Activated T-helper 1 cell treated with anti-CD3 and anti-CD28 coated beads, Interleukin-12 subunit alpha, Interleukin-12 subunit beta, Interleukin-2, Interleukin-4 antibody, amounts not matched to agents 30 ng/mL and 10 ng/mL and 1 ng/mL, durations not matched to agents 14 hours and 24 hours and 36 hours (primary cell): ENCODE measurements at places on chromosomes 11 and 22. TPM values are rescaled to one million over a fixed set of nuclear protein-coding genes. Genes with fewer than 3 reads are reported as not detected.
A peak's percentile ranks its signal among the peaks of the same experiment; 100 is the strongest.

ALDH3B2 gene
- not detected in 2 replicates for total RNA-seq

YPEL4 gene
- 0.26 and 0.39 TPM in 2 replicates for total RNA-seq

DUSP8 gene
- 2.3 and 2.4 TPM in 2 replicates for total RNA-seq

KRTAP5-10 gene
- not detected in 2 replicates for total RNA-seq

SCGB1C1 gene
- total RNA-seq, result not detected in 2 replicates

SLC39A13 gene
- 15.5 and 16.2 TPM in 2 replicates for total RNA-seq

SCN4B gene
- 0.08 TPM in 1 of 2 replicates, not detected in the other for total RNA-seq

STARD10 gene
- 19.8 and 23.9 TPM in 2 replicates for total RNA-seq

ZP1 gene
- not detected in 2 replicates for total RNA-seq

YWHAH gene
- total RNA-seq, result 128 and 139 TPM in 2 replicates

CD59 gene
- 140 and 143 TPM in 2 replicates for total RNA-seq

OR10W1 gene
- not detected in 2 replicates for total RNA-seq

MMP13 gene
- not detected in 2 replicates for total RNA-seq

SPI1 gene
- not detected in 2 replicates for total RNA-seq

HOATZ gene
- total RNA-seq, result not detected in 2 replicates

SELENOM gene
- total RNA-seq, result 6.4 and 9.8 TPM in 2 replicates

- DNase-seq, result no peak
Measured at GRCh38 chr22:32600147-32600546, 125.5 kb downstream of the FBXO7 start.

- no peak for DNase-seq
Measured at GRCh38 chr11:105942921-105943320, 79.1 kb downstream of the MSANTD4 start.

DNA sequence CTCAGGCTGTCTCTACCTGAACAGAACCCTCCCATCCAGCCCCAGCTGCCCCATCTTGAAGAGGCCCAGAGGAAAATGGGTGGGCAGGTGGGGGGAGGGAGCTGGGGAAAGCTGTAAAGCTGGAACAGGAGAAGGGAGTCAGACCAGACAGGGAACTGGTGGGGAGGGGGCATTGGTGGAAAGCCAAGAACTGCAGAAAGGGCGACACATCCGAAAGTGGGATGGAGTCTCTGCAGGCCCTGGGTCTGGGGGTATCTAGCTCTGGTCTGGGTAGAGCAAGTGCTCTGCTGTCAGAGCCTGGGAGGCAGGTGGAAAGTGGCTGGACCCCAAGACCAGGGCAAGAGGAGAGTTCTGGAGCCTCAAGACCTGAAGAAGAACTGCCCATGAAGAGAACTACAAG, 7.7 kb downstream of the TMPRSS13 start:
- DNase-seq, result no peak

GRCh38 chr11:116611998-116612620, 160.7 kb downstream of the BUD13 start:
- no peak for DNase-seq

DNA sequence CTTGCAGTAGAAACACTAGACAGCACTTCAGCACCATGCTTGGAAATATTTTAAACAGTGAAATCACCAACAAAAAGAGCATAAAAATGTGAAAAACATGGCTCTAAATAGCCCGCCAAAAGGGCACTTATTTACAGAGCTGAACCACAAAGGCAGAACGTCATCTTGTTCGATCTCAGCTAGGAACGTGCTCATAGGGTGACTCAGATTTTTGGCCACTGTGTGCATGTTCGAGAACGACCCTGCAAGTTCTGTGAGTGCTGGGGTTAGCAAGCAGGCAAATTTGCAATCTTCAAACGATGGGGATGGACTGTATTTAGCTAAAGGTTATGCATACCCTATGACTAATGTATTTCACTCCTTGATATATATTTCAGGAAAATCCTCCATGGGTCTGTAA, 30.6 kb downstream of the OR2AT4 start:
- no peak for DNase-seq

DNA sequence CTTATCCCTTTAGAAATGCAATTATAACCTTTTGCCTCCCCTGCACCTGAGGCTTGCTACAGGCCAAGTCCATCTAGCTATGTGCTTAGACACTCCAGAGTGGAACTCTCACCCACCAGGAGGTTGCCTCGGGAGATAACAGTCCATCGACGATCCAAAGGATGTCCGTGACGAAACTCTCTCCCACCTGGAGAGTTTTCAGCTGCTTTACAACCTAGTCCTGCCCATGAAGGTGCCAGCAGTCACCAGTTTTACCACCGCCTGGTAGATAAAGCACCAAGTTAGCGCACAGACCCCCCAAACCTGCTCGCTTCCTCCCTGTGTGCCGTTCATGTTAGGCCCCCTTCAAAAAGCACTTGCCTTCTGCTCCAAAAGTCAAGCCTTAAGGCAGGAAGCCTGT, 53.1 kb upstream of the SHISAL1 start:
- no peak for DNase-seq

GRCh38 chr11:129743112-129743815, 72.4 kb upstream of the TMEM45B start:
- no peak for DNase-seq

DNA sequence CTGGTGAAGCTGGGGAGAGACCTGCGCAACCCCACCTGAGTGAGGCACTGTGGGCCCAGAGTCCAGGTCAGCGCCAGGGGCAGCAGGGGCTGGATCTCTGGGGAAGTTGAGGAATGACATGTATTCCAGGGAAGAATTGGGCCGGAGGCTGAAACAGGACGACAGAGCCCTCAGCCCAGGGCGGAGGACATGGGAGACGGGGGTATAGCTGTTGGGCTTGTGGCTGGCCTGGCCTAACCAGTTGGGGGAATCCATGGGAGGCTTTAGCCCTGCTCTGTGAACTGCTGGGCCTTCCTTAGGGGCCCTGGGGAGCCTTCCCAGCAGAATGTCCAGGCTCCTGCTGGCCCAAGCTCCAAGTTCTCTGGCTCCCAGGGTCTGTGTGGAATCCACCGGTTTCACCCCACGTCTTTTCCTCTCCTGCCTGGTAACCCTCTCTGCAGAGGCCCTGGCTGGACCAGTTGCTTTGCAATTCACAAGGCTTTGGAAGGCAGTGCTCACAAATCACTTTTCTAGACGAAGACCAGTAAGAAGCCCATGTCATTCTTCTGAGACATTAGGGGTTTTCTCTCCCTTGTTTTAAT, 50.4 kb upstream of the KCNQ1OT1 start:
- DNase-seq, result no peak

- no peak for DNase-seq
Measured at GRCh38 chr22:21622011-21622918, 7.6 kb downstream of the YDJC start.

DNA sequence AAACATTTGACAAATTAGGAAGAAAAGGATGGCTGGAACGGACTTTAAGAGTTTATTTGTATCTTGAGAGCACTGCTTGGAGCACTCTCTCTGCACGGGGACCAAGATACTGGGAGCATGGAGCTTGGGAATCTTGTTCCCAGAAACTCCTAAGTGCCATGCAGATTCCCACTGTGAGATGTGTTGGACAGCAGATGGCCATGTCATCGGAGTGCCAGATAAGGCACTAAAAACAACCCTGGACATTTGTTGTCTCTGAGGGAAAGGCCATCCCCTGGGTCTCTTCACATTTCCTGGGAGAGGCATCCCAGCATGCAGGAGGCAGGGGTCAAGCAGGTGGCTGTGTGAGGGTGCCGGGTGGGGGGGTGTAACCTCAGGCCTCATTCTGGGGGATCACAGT, 2.9 kb downstream of the KIRREL3 start:
- DNase-seq, result no peak

GRCh38 chr11:57120192-57120965, 61.4 kb upstream of the LRRC55 start:
- DNase-seq, result no peak

GRCh38 chr11:126561327-126561893, 205.9 kb downstream of the ST3GAL4 start:
- DNase-seq, result peak; percentile 5

DNA sequence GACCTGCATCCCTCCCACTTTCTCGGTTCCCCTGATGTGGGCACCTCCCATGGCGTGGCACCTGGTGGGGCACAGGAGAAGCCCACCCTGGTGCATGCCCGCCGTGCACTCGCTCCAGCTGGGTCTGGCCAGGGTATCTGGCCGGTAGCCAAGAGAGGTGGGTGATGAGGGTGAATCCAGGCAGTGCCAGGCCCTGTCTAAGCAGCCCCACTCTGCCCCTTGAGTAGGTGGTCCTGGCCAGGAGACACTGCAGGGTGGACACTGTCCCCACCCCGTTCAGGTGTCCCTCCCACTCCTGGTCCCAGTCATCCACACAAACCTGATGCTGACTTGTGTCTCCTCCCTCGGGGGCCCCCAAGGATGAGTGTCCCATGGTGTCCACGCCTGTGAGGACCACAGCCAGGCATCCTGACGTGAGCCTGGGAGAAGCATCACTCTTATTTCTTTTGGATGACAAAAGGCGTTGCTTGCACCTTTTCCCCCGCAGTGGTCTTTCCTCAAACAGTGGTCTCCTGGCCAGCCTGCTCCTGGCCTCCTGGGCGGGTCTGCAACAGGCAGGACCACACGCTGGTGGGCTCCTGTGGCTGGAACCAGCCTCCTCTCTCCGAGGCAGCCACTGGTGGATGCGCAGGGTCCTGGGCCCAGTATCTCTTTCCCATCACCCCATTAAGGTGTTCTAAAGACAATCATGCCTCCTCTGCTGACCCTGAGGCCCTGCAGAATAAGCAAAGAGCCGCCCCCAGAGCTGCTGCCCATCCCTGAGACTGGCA, 922.3 kb downstream of the BRD1 start:
- no peak for DNase-seq

- DNase-seq, result no peak
Measured at GRCh38 chr11:93902921-93903320, 52.5 kb upstream of the VSTM5 start.

DNA sequence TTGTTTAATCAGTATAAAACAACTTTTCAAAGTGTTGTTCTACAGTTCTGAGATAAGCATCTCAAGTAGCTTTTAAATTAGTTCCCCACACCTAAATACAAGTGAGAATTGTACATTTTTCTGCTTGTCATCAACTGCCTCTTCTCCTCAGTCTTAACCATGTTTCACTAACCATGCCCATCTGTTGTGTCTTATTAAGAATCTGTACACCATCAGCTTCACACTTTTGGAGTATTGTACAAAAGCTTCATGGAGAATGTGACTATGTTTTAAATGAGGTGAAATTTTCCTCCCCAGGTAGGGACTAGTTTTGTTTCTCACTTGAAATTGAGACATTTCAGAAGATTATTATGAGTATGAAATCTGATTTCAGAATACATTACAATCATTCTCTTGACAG, 52.4 kb downstream of the SIK2 start:
- no peak for DNase-seq

- DNase-seq, result no peak
Measured at GRCh38 chr11:68275721-68276507, 4.1 kb upstream of the C11orf24 start.

DNA sequence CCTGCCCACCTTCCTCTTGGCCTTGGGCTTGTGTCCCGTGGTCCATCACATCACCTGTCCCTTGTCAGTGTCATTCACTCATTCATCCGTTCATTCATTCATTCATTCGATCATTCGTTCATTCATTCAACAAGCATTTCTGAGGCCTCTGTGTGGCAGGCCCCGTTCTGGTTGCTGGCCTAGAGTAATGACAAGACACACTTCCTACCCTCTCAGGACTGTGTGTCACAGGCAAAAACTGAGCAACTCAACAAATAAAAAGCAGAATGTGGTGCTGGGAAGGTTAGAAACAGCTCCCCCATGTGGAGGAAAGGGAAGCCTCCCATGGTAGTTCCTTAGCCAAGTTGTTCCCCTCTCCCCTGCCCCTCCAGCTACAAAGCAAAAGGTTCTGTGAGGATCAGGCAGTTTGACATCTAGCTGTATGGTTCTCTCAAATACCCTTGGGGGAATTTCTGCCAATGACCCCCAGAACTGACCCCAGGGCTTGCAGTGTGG, 1.6 kb upstream of the OMP start:
- DNase-seq, result no peak

- no peak for DNase-seq
Measured at GRCh38 chr11:69249311-69250185, 44.4 kb upstream of the MYEOV start.

DNA sequence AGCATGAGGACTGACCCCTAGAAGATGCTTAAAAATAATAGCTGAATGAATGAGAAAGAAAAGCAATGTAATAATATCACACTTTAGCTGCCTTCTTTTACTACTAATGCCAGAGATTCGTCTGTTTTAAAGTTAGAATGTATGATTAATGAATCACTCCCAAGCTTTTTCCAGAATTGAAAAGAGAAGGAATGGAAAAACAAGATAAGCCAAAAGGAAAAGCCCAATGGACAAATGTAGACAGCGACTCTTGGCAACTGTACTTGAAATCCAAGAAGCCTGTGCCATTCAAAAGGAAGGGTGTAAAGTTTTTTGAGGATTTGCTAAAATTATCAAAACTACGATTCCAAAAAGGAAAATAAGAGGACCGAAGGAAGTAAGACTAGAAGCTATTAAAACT, 40.8 kb upstream of the PAMR1 start:
- no peak for DNase-seq

GRCh38 chr11:122754553-122755322, 83.6 kb upstream of the CRTAM start:
- peak; percentile 8 for DNase-seq

DNA sequence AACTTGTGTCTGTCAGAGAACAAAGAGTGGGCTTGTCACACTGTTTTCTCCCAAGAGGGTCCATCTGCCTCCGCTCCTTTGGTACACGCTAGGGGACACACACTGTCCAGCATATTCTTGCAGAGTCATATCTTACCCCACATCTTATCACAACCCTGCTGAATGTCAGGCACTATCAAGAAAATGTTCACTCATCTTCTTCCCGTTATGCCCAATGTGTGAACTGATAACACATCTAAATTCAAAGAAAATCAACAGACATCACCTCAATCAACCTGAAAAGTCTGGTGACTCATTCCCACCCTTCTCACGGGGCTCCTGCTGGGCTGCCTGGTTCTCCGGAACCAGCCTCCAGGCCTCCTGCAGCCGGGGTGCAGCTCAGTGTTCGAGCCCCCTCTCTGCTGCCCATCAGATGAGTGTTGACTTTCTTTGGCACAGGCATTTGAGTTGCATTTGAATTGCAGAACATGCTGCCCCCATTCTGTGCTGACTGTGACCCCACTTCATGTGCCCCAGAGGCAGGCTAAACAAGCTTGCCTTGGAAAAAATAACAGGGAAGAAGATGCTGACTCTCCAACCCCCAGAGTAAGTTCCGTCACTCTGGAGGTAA, 19.4 kb downstream of the GRAP2 start:
- DNase-seq, result peak; percentile 51

DNA sequence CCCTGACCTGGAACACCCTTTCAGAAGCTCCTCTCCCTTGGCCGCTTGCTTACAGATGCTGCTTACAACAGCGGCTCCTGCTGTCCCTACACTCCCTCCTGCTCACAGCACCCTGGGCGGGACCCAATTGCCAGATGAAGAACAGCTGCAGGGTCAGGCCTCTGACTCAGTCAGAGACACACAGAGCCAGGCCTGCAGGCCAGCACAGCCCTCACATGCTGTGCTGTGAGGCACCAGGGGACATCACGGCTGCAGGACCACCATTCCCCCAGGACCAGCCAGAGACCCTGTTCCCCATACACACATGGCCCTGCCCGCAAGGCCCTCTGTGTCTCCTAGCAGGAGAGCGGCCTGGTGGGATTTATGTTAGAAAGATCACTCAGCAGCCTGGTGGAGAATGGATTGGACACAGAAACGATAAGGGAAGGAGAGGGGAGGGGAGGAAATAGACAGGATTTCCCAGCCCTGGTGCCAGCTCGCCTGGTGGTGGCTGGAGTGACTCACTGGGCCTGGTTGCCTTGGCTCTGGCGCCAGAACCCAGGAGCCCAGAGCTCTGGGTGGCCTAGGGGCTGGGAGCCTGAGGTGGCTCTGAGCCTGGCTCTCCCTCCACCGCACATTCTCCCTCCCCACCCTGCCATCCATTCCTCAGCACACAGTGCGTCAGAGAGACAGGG, 6.7 kb downstream of the CAPN5 start:
- DNase-seq, result no peak

- no peak for DNase-seq
Measured at GRCh38 chr11:74663315-74663714, 67.9 kb downstream of the CHRDL2 start.
